C1 segment of cervical spinal cord (tissue), 14 donors: ENCODE measurements at places on chromosomes 6 and 20.
A peak's percentile ranks its signal among the peaks of the same experiment; 100 is the strongest.

GRCh38 chr6:150932996-150933395, 67.5 kb downstream of the MTHFD1L start:
- DNase-seq = no peak

- no peak for DNase-seq
These were observed 21.8 kb downstream of the OSTM1 start for GRCh38 chr6:108052706-108053105.

DNA sequence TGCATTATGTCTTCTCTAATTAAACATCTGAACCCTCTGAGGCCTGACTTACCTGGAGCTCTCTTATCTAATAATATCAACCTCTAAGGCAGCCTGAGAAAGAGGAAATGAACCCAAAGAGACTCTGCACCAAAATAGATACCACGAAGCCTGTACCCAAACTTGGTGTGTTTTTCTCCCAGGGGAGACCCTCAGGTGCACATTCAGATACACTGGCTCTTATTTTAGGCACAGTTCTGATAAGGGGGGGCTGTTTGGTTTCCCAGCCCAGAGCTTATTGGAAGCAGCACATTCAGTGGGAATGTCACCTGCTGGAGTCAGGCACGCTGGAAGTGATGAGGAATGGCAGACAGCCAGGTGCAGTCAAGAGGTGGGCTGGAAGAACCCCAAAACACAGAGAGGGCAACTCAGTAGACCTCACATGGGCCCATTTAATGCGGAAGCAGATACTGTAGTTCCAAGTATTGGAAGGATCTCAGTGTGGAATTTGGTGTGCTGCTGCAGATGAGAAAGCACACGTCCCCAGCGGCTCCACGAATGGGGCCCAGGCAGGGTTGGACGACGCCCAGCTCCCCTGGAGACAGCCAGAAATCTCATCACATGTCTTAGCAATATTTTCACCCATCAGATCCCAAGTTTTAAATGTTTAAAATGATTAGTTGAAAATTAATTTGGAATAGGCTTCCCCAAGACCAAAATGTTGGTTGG, 9.7 kb upstream of the CCR6 start:
- DNase-seq = no peak

- DNase-seq = no peak
These were observed 51.0 kb downstream of the RPS12 start for GRCh38 chr6:132865364-132865763.

GRCh38 chr6:117547688-117548621, 54.4 kb downstream of the GOPC start:
- peak; percentile 54 for DNase-seq

DNA sequence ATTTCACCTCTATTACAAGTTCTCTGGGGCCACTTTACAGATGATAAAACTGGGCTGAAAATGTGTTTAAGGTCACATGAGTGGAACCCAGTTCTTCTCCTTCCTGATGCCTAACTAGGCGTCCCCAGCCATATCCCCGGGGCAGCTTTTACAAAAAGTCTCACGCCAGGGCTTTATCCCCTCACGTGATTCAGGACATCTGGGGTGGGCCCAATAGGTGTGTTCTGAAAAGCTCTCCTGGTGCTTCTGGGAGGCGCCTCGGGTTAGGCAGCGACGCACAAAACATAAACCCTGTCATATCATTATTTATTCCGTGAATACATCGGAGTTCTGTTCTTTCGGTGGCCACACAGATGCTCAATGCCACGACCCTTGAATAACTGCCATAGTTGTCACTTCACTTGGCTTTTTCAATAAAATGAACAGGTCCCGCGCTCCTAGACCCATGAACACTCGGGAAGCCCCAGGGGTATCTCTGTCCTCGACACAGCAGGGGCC, 32.1 kb downstream of the SF3B5 start:
- no peak for DNase-seq

GRCh38 chr6:33758815-33759216, 12.1 kb upstream of the IP6K3 start:
- no peak for DNase-seq

DNA sequence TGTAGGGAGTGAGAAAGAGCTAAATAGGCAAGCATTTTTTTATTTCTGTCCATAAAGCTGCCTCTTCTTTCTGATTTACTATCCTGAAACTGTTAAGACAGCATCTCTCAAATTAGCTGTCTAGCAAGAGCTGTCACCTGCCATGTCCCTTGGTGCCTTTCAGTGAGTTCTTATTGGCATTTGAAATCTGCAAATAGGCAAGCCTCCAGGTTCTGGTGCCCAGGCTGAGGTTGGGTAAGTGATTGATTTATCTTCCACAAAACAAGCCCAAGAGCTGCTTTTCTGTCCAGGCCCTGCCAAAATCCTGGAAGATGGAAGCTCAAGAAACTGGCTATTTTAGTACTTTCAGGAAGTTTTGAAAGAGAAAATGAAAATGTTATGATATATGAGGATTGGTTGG, 22.4 kb downstream of the MANEA start:
- DNase-seq = peak; percentile 5

DNA sequence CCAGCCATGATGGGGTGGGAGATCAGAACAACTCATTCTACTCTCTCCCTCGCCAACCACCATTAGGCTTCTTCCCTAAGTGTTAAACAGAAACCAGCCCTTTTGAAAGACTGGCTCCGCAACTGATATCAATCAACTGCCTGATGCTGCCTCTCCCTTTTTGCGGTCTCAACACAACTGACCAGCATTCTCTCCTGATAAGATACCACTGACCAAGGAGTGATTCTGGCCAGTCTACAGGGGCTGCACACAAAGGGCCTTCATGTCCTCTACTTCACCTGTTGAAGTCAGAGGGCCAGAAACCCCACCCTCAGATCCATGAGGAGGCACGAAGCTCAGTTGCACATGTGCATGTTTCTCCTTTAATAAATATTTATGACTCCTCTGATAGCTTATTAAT, 145.1 kb downstream of the CD24 start:
- DNase-seq = no peak

- no peak for DNase-seq
These were observed 50.2 kb downstream of the HDAC2 start for GRCh38 chr6:113920663-113921267.

- no peak for DNase-seq
These were observed 73.9 kb downstream of the F13A1 start for GRCh38 chr6:6246544-6246943.

- DNase-seq = no peak
These were observed 33.9 kb downstream of the SLC22A2 start for GRCh38 chr6:160224639-160225237.

DNA sequence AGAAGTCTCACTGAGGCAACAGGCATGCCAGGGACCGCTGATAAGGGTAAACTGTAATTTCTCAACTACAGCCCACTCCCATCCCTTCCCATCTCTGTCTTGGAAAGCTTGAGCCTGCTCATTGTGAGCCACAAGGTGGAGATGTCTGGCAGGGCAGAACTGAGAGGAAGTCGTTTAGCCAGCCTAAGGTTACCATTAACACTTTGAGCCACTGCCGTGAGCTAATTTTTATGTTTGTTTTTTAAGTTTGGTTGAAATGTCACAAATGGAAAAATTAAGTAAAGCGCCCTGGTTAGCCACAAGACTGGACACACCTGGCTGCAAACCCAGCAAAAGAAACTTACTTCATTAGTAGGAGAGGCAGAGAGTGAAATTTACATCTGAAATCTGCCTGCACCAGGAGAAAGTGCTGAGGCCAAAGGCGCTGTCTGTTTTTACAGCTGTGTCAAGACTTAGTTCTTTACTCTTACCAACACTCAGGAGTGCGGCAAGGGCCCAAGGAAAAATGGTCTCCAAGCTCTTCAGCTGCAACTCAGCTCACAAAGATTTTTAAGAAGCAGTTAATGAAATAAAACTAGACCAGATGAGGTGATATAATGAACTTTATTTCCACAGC, 50.0 kb upstream of the FAM83C start:
- no peak for DNase-seq

GRCh38 chr6:53894091-53894490, 99.3 kb downstream of the LRRC1 start:
- DNase-seq = no peak

DNA sequence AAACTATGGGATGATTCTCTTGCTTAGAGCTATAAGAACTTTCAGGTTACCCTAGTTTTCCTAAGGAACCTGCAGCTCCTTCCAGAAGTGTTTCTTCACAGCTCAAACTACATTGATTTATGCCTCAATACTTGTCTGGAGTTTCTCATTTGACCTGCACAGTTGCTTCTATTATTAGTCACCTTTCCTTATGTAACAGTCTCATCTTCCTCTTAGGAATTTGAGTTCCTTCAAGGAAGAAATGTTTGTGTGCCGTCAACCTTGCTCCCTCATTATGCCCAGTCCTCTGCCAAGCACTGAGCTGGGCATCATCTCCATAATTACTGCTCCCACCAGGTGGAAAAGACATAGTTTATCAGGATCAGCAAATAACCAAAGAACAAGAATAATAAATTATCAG, 466.4 kb downstream of the PKHD1 start:
- DNase-seq = no peak

DNA sequence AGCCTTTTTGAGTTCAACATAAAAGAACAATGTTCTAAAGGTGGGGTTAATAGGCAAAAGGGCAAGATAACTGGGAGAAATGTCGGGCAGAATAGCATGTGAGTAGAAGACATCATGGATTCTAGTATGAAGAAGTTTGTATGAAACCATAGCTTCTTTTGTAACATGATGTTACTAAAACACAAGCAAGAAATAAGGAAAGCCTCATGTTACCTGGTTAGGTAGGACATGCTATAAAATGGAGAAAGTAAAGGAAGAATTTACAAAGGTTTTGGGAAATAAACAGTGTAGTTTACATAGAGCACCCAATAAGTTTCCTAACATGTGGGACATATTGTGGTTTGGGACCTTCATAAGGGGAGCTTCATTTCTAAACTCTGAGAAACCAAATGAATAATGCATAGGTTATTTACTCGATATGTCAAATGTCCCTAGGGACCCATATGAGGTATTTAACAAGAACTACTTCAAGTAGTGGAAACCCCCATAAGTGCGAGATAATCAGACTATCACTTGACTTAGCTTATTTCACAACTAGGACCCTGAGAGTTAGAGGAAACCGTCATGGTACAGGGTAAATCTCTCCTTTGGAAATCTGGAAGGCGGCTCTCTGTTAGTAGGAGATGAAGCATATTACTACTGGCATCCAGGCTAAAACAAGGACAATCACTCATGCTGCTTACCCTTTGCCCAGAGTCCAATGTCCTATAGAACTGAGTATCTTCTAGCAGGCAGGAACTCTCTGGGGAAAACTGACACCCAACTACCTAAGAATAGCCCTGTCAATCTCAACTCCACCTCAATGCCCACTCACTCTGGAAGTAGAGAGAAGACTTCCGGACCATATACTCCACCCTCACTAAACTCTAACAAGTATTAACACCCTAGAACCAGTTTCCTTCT, 57.5 kb downstream of the ILRUN start:
- no peak for DNase-seq

DNA sequence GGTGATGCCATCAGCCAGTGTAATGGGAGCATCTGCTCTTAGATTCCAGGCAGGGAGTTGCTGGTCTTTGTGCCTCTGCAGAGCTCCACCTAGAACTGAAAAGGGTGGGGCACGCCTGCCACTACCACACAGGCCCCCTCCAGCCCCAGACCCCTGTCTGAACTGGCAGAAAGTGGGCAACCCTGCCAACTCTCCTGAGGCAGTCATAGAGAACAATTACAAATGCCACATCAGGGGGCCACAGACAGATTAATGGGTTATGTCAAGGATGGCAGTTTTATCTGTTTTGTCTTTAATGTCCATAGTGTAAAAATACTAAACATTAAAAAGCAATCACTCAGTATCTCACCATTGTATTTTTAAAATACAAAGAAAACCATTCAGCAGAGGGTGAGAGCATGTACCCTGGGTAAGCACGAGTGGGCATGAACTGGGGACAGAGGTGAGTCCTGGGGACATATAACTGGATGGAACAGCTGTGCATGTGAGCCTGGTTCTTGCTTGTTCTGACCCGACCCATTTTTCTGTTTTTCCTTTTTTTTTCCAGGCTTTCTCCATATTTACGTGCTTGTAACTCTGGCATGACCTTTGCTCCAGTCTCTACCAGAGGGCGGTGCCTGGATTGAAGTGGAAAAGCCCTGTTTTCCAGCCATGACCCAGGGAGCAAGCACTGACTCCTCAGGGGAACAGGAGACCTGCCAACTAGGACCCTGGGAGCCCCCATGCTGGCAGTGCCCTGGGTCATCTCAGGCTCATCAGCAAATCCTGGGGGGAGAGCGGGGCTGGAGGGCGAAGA, 8.2 kb downstream of the TRAF3IP2 start:
- no peak for DNase-seq

- DNase-seq = no peak
These were observed 71.8 kb upstream of the NNAT start for GRCh38 chr20:37449276-37449675.

- DNase-seq = no peak
These were observed 39.1 kb upstream of the ANKRD60 start for GRCh38 chr20:58267389-58268215.

DNA sequence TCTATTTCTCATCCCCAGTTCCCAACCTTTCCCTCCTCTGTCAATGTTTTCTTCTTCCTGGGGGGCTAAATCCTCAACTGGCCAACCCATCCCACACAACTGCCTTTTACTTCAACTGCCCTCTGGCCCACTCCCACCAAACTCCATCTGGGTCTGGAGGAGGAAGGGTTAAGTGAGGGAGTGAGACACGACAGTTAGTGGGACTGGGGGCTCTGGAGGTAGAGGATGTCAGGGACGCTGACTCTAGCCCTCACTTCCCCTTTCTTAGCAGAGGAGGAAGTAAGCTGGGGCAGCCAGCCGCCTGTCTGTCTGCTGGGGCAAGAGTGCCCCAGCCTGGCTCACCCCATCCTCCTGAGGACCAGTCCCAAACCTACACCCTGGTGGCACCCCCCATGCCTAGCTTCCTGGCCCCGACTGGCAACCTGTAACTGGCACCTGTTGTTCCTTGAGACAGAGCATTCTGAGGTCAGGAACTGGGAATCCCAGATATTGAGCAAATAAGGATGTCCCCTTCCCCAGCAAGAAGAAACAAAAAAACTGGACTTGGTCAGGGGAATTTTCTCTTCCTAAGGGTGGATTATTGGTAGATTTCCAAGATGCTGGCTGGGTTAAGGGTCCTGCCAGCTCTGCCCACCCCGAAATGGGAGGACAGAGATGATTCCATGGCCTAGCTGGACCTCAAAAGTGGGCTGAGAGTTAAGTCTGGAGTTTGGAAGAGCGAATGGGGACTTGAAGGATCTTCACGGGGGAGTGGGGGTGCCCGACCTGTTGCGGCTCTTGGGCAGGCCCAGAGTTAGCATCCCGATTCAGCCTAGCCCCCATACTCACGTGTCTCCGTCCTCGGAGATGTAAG, 971 bp downstream of the NFKBIE start:
- no peak for DNase-seq

- DNase-seq = no peak
These were observed 300.3 kb upstream of the ID4 start for GRCh38 chr6:19536838-19537237.

GRCh38 chr20:40895182-40895581, 133.4 kb upstream of the TOP1 start:
- no peak for DNase-seq

DNA sequence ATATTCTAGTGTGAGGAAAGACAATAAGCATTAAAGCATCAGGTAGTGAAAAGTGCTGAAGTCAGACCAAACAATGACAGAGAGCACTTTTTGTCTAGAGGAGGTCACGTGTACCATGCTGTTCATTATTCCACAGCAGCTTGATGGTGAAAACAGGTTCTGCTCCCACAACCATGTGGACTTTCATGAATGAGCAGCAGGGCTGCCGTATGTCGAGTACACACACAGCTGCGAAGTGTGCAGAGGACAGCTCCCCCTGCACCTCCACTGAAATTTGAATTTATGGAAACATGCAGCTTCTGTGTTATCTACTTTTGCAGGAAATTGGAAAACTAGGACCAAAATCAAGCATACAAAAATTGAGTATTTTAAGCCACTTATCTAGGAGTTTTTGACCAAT, 85.3 kb downstream of the MAP7 start:
- DNase-seq = no peak
